ENCODE measurements at places on chromosomes 16 and 17. TPM values are rescaled to one million over a fixed set of nuclear protein-coding genes. Genes with fewer than 3 reads are reported as not detected.

GRCh38 chr17:42655528-42655927 is 3.6 kb upstream of the TUBG2 start:
- peaks cover 14% of the 10 kb centered on the region for H3K4me1 ChIP-seq
- H3K27ac ChIP-seq: no peak overlapping the region
- H3K4me3 ChIP-seq: no peak overlapping the region
- no peak for DNase-seq
- no peaks in the 10 kb centered on the region for H3K27me3 ChIP-seq
- no peaks in the 10 kb centered on the region for H3K36me3 ChIP-seq

DNA sequence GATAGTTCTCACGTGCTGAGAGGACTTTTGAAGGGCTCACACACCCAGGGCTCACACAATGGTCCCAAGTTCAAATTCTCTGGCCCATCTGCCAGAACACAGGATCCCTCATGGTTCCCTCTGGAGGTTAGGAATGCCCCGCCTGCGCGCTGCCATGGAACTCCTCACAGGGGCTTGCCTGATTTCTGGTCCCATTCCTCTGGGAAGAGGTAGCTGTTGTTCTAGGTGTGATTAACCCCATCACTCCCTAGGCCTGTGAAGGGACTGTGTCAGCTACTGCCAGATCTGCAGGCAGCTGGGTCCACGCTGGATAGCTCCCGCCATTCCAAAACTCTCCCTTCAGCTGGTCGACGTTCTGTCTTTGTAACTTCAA is 2.3 kb upstream of the ARMC5 start:
- H3K4me1 ChIP-seq: peaks cover 23% of the 10 kb centered on the region
- H3K27me3 ChIP-seq: no peaks in the 10 kb centered on the region
- no peaks in the 10 kb centered on the region for H3K36me3 ChIP-seq

DNA sequence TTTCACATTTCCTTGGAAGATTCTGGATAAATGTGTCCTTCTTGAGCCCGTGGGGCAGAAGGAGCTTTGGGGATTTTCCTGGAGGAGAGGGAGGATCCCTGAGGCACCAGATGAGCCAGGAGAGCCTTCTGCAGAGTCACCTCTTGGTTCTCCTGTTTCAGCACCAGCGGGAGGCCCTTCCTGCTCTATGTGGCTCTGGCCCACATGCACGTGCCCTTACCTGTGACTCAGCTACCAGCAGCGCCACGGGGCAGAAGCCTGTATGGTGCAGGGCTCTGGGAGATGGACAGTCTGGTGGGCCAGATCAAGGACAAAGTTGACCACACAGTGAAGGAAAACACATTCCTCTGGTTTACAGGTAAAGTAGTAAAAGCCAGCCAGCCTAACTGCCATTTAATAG is 77.1 kb downstream of the ARSG start:
- H3K36me3 ChIP-seq: no peaks in the 10 kb centered on the region
- H3K4me3 ChIP-seq: no peak overlapping the region
- H3K4me1 ChIP-seq: no peaks in the 10 kb centered on the region
- no peak for DNase-seq
- H3K27ac ChIP-seq: no peak overlapping the region

SLC5A11 gene
- total RNA-seq: 0.09 TPM
